ENCODE measurements at places on chromosomes 1 and 21.
A peak's percentile ranks its signal among the peaks of the same experiment; 100 is the strongest.

GRCh38 chr21:44370786-44371410, 17.5 kb downstream of the TRPM2 start:
- DNase-seq = no peak

DNA sequence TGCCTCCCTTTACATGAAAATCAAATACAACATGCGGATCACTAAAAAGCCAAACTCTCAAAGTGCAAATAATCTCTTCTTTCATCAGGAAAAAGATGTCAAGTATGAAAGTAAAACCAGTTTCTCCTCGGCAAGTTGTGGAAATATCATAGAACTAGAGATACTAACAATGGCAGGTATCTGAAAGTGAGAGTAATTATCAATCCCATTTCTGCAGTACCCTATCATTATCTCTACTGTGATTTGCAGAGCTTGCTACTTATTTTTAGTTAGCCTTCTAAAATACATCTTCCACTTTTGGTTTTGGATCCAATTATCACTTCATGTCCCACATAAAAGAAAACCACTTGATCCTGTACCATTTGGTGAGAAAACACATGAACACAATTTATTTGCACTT, 3.0 kb downstream of the TP53BP2 start:
- DNase-seq = no peak

DNA sequence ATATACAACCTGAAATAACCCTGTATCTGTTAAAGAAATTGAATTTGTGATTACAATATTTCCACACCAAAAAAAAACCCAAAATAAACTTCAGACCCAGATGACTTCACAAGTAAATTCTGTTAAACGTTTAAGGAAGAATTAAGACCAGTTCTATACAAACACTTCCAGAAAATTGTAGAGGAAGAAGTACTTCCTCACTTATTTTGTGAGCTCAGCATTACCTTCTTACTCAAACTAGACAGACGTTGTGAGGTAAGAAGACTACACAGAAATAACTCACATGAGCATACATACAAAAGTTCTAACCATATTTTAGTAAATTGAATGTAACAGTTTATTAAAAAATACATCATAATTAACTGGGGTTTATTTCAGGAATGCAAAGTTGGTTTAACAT, 18.8 kb downstream of the RALGPS2 start:
- no peak for DNase-seq

- no peak for DNase-seq
These were observed 39.0 kb downstream of the COL6A1 start for GRCh38 chr21:46020581-46020980.

GRCh38 chr1:17066361-17067068, 12.7 kb upstream of the SDHB start:
- DNase-seq = no peak

GRCh38 chr1:147246910-147247655, 4.6 kb downstream of the CHD1L start:
- DNase-seq = no peak

- no peak for DNase-seq
These were observed 22.4 kb downstream of the DDX20 start for GRCh38 chr1:111778066-111778465.

- no peak for DNase-seq
These were observed 67.9 kb downstream of the CACNA1E start for GRCh38 chr1:181551249-181551648.

- no peak for DNase-seq
These were observed 21.4 kb downstream of the NEK2 start for GRCh38 chr1:211653959-211654496.

GRCh38 chr1:39922251-39922688, 20.6 kb upstream of the MYCL start:
- DNase-seq = no peak

DNA sequence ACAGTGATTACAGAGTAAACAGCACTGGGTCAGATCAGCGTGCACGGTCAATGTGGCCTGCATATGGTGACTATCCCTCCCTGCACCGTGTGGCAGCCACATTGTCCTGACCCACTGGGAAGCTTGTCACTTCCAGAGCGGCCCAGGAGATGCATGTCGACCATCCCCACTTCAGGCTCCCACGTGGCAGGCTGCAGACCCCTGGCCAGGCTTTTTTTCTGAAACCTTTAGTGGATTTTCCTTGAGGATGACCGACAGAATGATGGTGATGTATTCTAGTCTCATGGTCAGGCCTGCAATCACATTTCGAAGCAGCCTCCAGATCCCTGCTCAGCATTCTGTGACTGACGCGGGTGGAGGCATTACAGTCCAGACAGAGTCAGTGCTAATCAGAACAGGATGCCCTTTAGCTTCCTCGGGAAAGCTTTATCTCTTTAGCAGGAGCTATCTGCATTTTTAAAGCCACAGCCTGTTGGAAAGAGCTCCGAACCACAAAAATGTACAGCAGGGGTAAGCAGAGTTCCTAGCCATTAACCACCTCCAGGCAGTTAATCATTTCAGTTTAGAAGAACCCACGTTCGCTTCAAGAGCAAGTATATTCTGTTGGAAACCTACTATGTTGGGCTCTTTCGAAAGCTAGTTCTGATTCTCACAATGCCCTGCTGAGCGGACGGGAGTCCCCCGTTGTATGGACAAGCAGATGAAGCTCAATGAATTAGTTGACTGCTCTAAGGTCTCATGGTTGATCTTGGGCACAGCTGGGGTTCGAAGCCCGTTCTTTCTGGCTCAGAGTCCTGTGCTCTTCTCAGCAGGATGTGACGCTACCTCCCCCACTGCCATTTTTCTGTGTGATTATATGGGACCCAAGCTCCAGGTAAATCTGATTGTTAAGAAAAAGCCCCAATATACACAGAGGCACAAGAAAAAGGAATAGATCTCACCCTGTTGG, 56.5 kb downstream of the IRF2BP2 start:
- no peak for DNase-seq

- DNase-seq = no peak
These were observed 128.3 kb downstream of the NRDC start for GRCh38 chr1:51750218-51750617.

GRCh38 chr21:44712203-44713028, 1.0 kb upstream of the TSPEAR start:
- DNase-seq = no peak

DNA sequence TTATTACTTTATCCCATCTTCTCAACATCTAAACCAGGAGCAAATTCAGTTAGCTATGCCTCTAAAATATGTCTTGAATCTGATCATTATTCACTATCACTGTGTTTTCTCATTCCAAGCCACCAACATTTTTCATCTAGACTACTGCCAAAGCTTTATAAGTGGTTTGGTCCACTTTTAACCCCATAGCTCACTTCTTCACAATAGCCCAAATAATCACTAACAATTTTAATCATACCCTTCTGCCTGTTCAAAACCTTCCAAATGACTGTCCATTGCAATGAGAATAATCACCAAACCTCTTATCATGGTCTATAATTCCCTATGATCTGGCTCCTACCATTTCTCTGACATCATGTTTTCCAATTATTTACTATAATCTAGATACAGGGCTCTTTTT, 149.8 kb upstream of the ZNHIT6 start:
- no peak for DNase-seq

DNA sequence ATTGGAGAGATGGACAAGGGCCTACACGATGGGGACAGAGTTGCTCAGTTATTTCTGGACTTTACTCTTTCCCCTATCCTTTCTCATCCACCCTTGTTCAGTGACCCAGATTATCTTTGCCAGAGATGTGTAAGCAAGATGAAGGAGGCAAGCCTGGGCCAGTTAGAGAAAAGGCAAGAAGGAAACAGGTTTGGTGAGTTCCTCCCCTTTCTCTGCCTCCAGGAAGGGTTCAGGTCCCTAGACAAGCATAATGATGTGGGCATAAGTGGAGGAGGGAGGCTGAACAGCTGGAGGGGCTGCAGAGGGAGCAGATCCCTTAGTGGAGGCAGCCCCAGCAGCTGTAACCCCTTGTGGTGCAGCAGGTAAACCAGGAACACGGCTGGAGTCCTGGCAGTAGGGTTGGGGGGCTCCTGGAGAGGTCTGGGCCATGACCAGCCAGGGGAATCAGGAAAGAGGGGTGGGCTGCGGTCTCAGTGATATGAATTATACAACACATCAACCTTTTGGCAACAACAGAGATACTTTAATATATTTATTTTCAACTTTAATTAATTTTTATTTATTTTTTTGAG, 9.2 kb upstream of the CDC42 start:
- no peak for DNase-seq

DNA sequence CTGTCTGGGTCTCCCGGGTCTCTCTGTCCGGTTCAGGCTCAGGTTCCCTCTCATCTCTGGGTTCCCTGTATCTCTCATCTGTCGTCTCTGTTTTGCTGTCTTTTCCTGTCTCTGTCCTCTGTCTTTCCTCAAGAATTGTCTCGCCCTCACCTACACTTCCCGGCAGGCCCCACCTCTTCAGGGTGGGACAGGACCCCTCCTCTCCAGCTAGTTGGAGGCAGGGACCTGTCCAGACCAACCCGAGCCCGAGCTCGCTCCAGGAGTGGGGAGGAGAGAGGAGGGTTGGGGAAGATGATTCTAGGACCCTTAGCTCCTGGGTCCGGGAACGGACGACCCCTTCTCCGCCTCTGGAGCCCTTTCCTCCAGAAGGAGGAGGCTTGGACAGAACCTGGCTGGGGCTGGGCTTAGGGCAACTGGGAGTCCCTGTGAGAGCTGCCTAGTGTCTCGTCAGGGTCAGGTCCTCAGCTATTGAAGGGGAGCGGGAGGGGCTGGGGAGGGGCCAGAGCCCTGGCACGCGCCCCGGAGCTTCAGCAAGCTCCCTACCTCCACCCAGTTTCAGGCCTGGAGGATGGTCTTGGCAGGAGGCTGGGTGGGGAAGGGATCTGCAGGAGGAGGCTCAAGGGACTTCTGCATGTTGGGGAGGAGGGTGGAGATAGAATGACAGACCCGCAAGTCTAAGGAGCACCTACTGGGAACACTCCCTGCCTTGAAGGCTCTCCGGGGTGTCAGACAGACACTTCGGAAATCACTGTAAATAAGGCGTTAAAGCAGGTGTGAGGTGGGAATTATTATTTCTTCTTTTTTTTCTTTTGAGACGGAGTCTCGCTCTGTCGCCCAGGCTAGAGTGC, 26.3 kb upstream of the EPB41 start:
- no peak for DNase-seq

DNA sequence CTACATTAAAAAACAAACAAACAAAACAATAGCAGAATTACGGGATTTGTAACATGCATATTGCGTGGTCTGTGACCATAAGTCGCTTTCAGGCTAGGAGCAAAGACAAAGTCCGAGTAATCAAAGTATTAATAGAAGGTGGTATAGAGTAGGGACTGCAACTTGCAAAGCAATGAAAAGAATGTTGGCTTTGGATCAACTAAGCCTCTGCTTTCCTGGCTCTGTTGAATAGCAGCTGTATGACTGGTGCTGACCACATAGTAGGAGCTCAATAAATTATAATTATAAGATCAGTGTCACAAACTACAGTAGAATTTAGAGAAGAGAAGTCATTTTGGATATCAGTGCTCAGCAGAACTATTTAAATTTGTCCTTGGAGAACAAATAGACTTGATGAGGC, 586.4 kb downstream of the DPYD start:
- no peak for DNase-seq

- no peak for DNase-seq
These were observed 214.2 kb upstream of the CACYBP start for GRCh38 chr1:174785510-174785909.

DNA sequence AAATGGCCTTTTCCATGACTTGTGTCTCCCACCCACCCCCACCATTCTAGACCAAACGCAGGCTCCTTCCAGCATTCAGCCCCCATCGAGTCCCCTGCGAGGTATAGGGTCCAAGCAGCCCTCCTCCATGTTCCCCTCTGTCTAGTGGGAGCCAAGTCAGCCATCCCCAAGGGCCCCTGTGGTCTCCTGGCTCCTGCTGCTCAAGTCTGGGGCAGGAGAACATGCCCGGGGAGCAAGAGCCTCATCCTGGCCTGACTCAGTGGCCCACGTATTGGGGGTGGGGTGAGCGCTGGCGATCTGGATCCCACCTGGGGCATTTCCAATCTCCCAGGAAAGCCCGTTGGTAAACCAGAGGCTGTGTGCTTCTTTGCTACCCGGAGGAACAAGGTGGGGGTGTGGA, 4.1 kb upstream of the PRDM16 start:
- no peak for DNase-seq

GRCh38 chr1:198156111-198156744, 570 bp upstream of the NEK7 start:
- DNase-seq = peak; percentile 48

DNA sequence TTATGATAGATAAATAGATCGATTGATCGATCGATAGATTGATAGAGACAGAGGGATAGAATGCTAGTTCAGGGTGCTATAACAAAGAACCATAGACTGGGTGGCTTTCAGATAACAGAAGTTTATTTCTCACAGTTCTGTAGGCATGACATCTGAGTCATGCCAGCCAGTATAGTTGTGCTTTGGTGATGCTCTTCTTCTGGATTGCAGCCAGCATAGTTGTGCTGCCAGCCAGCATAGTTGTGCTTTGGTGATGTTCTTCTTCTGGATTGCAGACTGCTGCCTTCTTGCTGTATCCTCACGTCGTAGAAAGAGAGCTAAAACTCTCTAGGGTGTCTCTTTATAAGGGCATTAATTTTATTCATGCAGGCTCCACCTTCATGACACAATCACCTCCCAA, 860.8 kb downstream of the BRINP3 start:
- no peak for DNase-seq

DNA sequence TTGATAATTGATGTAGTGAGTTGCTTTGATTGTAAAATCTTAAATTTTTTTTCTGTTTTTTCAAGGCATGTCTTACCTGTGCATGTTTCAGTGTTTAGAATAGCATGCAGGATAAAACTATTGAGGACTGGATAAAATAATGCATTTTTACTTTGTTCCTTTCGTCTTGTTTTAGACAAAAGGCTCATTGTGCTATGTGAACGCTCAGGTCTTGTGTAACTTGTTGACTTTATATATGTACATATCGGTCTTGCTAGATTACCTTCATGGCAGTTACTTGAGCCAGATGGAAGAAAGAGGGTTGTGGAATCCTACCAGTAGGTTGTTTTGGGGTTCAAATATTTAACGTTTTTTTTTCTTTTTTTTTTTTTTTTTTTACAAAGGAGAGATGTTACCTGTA, 7.0 kb downstream of the NFIA start:
- DNase-seq = no peak

- DNase-seq = no peak
These were observed 271.9 kb downstream of the HHAT start for GRCh38 chr1:210600421-210601159.

- DNase-seq = no peak
These were observed 28.7 kb upstream of the DISP1 start for GRCh38 chr1:222786121-222786520.

DNA sequence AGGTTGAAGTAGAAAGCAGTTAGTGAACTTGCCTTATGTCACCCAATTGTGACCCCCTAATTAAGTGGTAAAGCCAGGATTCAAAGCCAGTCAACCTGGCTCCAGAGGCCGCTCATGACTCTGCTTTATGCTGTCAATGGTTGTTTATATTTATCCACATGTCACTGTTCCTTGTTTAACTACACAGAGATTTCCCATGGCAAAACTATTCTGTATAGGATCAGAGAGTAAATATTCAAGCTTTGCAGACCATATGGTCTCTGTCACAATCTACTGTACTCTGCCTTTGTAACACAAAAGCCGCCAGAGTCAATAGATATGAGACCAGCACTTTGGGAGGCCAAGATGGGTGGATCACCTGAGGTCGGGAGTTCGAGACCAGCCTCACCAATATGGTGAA, 371.7 kb upstream of the PTBP2 start:
- no peak for DNase-seq

- DNase-seq = no peak
These were observed 23.4 kb downstream of the PPFIA4 start for GRCh38 chr1:203049576-203050180.

GRCh38 chr21:37395961-37396360, 29.4 kb downstream of the DYRK1A start:
- DNase-seq = no peak

All from stimulated activated CD4-positive, alpha-beta T cell treated with anti-CD3 and anti-CD28 coated beads, TNF-alpha, amount 100 ng/mL, for 1 hour (primary cell).